ENCODE measurements at places on chromosomes 3 and 15. TPM values are rescaled to one million over a fixed set of nuclear protein-coding genes. Genes with fewer than 3 reads are reported as not detected.

DNA sequence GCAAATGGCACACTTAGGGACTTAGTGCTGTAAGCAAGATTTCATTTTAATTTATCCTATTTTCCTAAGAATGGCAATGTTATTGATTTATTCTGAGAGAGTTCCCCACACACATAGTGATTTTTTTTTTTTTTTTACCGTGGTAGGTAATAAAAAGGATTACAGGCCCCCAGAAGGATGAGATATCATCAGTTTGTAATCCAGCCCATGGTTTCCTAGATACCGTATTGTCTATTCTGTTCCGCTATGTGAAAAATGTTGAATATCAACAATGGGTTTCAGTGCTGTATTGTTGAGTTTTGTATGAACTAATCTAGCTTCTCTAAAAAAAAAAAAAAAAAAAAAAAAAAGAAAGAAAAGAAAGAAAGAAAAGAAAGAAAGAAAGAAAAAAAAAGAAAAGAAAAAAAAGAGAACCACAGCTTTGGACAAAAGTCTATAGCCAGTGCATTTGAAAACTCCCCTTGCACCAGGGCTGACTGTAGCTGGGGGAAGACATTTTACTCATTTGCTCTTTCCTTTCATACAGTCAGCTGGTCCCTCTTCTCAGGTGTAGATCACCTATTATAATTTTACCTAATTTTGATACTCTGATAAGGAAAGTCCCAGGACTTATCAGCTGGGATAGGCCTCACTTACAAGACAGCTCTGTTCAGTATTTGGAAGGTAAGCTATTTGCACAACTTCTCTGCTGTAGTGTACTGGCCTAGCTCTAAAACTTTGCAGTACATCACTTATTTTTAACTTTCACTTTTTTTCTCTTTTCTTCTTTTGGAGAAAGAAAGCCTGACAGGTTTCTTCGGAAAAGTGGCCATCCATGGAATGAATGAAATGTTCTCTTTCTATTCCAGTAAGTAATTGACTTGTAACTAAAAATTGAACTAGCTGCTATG, 101.4 kb upstream of the SOX2 start:
- no peak for DNase-seq

GRCh38 chr15:52493968-52494367, 34.7 kb downstream of the MYO5A start:
- DNase-seq, result no peak

GRCh38 chr15:72935521-72935920, 116.7 kb upstream of the NEO1 start:
- DNase-seq, result no peak

- peak; percentile 79 for DNase-seq
These were observed 72.2 kb downstream of the ATP8B4 start for GRCh38 chr15:50046867-50047266.

DNA sequence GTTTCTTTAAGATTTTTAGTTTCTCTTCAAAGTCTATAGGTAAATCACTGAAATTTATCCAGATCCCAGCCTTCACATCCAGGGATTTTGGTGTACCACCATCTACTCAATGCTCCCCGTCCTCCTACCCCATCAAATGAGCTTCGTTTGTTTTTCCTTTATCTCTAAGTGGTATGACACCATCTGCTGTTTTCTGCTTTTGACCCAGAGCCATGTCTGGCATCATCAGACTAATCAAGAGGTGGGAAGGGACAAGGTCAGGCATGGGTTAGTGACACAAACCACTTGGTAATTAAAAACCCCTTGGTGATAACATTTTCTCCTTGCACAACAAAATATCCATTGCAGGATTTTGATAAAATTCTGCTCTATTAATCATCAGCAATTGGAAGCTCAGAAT, 92.7 kb upstream of the GOLGA8J start:
- no peak for DNase-seq

DNA sequence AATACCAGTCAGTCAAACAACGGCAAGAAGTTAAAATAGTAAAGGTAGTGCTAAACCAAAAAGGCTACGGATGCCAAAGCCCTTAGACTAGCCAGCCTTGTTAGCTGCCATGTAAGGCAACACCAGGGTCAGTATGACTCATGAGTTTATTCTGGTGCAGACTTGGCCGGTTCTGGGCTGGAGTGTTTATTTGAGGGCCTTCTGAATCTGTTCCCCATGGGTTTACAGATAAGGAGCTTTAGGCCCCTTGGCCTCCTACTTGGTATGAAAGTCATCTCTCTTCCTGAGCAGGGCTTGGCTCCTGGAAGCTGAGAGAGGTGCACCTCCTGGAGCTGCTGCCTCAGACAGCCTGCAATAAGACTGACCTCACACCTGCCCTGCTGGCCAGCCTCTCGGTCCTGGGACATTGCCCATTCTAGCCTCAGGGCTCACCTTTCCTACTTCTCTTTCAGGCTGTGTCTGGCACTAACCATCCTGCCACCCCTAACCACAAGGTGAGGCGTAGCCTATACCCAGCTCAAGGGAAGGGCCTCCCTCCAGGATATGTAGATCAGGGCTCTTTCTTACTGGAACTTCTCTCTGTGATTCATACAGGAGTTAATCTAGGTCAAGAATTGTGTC, 10.4 kb upstream of the RTP1 start:
- DNase-seq, result peak; percentile 89

- DNase-seq, result no peak
These were observed 29.5 kb upstream of the FAM3D start for GRCh38 chr3:58696093-58696492.

DNA sequence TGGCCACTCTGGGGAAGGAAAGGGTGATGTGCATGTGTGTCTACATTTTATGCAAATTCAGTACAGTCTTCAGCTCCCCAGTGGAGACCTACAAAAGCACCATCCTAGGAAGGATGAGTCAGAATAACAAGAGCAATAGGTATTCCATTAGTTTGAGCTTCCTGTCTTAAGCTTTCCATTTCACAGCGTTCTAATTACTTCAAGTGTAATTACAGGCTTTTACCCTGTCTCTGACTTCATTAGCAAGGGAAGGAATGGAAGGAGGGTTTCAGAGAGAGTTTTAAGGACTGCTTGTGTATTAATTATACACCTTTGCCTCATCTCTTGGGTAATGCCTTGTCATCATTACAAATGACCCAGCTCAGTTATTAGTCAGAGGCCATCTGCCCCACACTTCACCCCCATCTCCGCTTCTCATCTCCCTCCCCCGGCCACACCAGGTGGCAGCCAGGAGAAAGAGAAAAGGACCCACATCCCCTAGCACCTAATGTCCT, 202.8 kb upstream of the MRPL3 start:
- DNase-seq, result no peak

GRCh38 chr15:69093127-69093526, 67.3 kb upstream of the GLCE start:
- DNase-seq, result no peak

DNA sequence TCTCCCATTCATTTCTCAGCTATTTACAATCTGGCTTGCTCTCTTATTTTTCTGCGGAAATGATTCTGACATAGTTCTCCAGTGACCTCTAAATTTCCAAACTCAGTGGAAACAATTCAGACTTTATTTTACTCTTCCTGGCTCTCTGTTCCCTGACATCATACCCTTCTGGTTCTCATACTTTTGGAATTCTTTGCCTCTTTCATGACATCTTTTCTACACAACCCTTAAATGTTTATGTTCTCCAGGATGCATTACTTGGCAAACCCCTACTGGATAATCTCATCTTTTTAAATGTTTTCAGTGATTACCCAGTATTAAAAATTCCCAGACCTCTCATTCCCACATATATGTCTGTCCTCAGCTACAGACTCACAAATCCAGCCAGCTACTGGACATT, 23.9 kb upstream of the PLSCR4 start:
- peak; percentile 86 for DNase-seq

DNA sequence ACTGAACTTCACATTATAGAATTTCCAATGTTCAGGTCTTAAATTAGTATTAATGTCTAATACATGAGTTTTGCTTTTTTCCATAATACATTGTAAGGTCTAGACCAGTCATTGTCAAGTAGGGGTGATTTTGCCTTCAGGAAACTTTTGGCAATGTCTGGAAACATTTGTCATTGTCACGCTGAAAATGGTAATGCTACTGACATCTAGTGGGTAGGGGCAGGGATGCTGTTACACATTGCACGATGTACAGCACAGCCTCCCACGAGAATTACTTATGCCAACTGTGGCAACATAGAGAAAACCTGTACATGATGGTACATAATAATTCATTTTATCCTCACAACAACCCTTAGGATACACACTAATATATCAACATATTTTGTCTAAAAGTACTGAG, 384.1 kb downstream of the CADM2 start:
- no peak for DNase-seq

GRCh38 chr3:12186515-12187286, 28.0 kb upstream of the TIMP4 start:
- DNase-seq, result no peak

DNA sequence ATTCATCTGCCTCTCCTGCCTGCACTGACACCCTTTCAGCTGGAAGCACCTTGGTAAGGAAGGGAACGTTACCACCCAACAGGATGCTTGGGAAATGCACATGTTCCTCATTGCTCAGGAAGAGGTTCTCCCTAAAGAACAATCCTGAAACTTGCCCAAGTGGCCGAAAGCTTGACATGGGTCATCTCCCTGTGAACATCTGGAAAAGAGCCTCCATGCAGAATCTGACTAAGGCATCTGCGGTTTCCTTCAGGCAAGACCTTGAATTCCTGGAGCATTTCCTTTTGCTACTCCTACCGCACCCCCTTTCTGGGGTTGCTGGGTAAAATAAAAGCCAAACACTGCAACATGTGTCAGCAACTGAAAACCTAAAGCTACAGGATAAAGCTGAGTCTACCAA, 68.7 kb upstream of the SNRK start:
- DNase-seq, result peak; percentile 38

DNA sequence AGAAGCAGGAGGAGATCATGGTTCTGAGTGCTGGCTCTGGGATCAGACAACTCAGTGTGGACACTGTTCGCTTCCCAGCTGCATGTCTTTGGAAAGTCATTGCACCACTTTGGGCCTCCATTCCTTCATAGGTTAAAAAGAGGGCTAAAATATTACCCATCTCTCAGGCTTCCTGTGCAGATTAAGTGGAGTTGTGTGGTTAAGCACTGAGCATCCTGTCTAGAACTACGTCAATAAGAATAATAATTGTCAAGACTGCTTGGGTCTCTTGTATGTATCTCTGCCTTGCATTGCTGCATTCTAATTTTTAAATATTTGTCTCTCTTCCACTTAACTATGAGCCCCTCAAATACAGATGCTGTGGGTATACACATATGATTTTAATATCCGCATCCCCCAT, 22.3 kb downstream of the CFAP161 start:
- DNase-seq, result no peak

DNA sequence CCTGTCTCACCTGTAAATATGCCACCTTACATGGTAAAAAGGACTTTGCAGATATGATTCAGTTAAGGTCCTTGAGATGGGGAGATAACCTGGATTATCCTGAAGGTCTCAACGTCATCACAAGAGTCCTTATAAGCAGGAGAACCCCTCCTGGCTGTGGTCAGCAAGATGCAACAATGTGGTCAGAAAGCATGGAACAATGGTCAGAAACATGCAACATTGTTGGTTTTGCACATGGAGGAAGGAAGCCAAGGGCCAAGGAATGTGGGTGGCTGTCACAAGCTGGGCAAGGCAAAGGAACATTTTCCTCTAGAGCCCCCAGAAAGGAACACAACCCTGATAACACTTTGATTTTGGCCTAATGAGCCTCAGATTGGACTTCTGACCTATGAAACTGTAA, 9.4 kb upstream of the SUMF1 start:
- no peak for DNase-seq

- DNase-seq, result peak; percentile 48
These were observed 11.0 kb upstream of the KCNMB2 start for GRCh38 chr3:178525251-178525650.

DNA sequence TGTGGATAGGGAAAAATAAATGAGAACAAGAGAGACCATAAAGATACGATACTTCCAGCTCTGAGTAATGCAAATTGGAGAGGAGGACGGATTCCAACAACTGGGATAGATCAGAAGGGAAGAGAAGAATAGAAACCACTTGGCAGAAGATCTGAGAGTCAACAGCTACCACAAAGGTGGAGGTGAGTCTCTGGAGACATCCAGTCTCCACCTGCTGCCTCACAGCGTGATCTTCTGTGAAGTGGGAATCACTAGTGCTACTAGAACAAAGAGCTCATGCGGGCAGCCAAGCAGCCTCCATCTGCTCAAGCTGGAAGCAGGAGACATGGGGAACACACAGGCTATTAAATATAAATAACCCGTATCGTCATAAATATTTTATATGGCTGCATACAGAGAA, 558.5 kb upstream of the CFAP20DC start:
- DNase-seq, result no peak

- DNase-seq, result no peak
These were observed 24.5 kb upstream of the TOP2B start for GRCh38 chr3:25689226-25689625.

GRCh38 chr15:67708500-67708899, 116.8 kb upstream of the SKOR1 start:
- DNase-seq, result no peak

DNA sequence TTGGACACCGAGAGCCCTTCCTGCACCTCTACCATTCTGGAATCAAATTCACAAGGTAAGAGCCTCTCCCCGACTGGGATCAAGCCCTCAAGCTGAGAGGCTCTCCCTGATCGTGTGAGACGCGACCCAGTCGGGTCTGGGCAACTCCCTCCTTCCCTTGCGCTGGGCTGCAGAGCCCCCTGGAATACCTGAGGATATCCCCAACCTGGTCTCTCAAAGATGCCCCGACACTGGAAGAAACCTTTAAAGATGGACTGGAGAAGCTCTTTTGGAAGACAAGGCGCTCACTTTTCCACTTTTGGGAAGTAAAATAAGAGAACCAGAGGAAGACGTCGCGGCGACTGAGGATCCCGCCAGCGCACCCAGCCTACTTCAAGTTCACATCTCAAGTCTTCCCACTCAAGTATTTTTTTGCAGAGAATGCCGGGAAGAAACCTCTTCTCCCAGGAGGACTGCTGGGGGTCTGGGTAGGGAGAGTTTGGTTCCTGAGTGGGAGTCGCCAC, 33.8 kb downstream of the ZIC4 start:
- DNase-seq, result no peak

GRCh38 chr15:58378241-58379085, 53.3 kb upstream of the LIPC start:
- DNase-seq, result peak; percentile 40

DNA sequence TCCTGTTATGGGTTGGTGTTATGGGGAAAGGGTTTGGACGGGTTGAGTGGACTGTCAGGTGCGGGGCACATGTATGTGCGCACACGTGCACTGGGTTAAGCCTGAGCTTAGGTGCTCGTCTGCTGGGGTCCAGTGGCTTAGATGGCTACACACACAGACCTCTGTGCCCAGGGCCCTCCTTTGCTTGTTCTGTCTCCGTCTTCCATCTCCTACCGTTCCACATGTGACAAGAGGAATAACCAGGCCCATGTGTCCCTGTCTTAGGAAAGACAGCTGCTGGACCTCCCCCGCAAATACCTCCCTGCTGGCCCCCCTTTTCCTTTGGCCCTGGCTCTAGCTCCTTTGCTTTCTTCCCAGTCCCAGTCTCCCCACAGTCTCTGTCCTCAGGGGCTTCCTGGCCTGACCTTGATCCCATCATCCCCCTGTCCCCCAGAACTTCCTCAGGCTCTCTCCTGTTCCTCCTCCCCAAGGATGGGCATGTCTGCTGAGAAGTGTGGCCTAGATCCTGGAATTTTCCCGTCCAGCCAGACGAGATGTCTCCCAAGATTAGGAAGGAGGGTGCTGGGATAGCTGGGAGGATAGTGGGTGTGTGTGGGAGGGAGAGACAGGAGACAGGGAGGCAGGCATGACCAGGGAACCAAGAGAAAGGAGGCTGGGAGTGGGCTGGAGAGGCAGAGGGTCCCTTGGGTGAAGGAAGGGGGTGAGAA, 797 bp upstream of the THPO start:
- peak; percentile 32 for DNase-seq

Gene HDC
- not detected for total RNA-seq

Gene SLC9A9
- total RNA-seq, result 2.9 TPM

Gene GOLGA8T
- under 0.01 TPM for total RNA-seq

Gene ZNF80
- total RNA-seq, result not detected

Gene GAP43
- total RNA-seq, result not detected

Gene GRAMD2A
- total RNA-seq, result under 0.01 TPM

Measured in fibroblast of villous mesenchyme (primary cell).